Fibroblast of the aortic adventitia (primary cell): ENCODE measurements at places on chromosomes 2 and 18.

DNA sequence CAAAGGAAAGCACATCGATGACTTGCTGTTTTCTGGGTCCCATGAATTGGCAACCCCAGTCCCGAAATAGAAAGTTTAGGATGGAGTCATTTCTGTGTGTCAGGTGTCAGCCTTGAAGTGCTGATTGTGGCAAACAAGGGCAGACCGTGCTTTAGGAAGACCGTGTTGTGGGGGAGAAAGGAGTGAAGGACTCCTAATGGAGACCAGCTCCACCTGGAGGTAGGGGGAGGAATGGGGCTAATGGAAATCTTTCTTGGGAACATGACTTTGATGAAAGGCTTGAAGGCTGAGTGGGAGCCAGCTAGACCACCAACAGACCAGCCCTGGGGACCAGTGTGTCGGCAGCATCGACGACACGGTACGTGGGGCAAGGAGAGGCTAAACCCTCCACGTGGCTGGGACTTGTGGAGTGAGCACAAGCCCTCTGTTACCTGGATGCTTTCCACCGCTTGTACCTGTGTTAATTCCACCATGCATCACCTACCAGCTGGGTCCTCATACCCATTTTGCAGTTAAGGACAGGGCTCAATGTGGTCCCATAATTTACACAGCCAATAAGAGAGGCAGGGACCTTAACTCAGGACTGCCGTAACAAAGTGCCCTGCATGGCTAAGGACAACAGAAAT lies 104.2 kb downstream of the SH3BP4 start:
- DNase-seq: peak; percentile 27

DNA sequence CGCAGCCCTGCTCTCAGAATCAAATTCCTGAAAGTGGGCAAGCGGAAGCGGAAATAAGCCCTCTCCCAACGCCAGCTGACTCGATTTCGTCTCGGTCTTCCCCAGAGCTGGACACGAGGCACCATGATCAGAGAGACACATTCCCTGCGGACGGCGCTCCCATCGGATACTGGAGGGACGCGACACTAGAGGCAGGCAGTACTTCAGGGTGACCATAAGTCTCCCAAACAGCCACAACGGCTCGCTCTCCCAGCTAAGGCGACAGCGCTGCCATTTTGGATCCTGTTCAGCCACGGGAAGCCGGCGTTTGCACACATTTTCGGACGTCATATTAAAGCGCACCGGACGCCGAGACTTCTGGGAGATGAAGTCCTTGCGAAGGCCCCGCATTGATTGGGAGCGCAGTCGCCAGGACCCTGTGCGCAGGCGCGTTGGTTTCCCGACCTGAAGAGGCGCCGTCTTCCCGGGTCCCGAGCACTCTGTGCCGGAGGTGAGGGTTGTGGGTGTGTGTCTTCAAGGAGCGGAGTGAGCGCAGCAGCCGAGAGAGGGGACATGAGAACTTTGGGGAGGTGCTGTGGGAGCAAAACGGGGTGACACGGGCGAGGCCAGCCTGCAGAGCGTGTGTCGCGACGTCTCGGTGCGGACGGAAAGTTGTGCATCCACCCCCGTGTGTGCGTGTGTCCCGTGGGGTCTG lies at the start of gene ZNF2:
ZNF2 (plus strand) TSS at position 439 of the 694 bp plus-strand sequence. CDS start 10,418 bp downstream, outside the sequence.
- peak; percentile 98 for DNase-seq

DNA sequence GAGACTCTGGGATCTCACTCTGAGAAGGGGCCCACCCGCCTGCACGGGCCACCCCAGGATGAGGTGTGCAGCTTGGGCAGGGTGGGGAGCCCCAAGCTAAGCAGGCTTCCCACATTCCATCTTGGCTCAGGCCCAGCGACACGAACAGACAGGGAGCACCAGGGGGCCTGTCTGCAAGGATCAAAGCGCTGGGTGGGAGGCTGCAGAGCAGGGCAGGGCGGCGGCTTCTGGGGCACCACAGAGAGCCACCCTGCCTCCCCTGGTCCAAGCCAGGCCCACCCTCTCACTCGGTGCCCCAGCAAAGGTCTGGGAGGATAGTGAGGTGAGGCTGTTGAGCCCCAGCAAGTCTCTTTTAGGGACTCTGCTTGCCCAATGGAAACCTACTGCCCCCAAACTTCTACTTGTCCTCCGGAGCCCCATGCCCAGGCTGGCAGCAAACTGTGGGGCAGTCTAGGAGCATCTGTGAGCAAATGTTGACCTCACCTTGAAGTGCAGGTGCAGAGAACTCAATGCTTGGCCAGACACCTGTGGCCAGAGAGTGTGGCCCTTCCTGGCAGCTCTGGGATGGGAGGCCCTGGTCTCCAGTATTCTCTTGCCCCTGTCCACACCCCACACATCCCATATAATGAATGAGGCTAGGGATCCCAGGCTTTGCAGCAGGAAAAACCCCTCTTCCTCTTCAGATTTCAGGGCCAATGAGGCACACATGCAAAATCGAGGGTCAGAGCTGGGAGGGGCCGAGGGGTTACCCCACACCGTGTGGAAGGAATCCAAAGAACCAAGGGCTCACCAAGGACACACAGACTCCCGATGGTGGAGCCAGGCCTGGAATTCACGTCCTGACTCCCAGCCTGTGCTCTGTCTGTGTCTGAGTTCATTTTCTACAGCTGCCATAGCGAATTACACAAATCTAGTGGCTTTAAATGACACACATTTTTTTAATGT lies 18.8 kb upstream of the GLI2 start:
- DNase-seq: no peak

- DNase-seq: no peak
Observed at GRCh38 chr2:117825437-117825836, 10.9 kb downstream of the DDX18 start.

GRCh38 chr2:67878743-67879142 lies 184.1 kb downstream of the C1D start:
- no peak for DNase-seq

GRCh38 chr2:181152701-181153100 lies 172.3 kb downstream of the UBE2E3 start:
- DNase-seq: peak; percentile 9

DNA sequence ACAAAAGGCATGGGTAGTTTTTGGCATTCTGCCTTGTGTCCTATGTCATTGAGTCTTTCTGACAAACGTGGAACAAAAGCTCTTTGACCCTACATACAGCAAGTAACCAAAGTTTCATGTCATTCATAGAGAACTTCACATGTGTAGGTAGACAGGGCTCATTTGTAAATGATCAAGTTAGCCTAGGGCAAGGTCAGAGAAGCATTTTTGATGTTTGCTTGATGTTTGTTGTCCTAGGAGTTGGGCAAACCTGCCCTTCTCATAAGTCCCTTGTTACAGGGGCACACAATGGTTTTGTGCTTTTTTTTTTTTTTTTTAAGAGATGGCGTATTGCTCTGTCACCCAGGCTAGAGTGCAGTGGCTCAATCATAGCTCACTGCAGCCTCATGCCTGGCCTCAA lies 83.3 kb upstream of the FAM136A start:
- no peak for DNase-seq

- no peak for DNase-seq
Observed at GRCh38 chr2:237295889-237296480, 118.0 kb downstream of the COL6A3 start.

GRCh38 chr2:40454321-40454720 lies 2.4 kb upstream of the SLC8A1 start:
- DNase-seq: no peak

- no peak for DNase-seq
Observed at GRCh38 chr2:64605991-64606478, 47.7 kb downstream of the SERTAD2 start.

DNA sequence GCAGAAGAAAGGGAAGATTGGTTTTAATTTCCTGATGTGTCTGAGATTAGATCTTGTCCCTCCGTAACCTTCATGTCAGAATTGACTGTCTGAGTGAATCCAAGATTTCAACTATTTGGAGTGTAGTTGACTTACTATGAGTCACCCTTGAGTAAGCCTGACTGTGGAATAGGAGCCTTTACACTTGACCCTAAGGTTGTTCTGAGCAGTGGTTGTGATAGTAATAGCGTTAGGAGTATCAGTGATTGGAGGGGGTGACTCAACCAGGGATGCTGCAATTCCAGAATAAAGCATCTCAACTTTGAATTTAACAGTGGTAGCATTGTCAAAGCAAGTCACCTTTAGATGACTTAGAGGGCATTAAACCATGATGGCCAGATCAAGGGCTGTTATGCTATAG lies 979.5 kb upstream of the FAM98A start:
- DNase-seq: no peak

GRCh38 chr2:70696142-70696541 lies 71.9 kb downstream of the ADD2 start:
- DNase-seq: no peak

- DNase-seq: no peak
Observed at GRCh38 chr2:169625781-169626180, 41.6 kb downstream of the PPIG start.

- DNase-seq: no peak
Observed at GRCh38 chr18:37582261-37582660, 16.7 kb upstream of the CELF4 start.

GRCh38 chr2:42298996-42299754 lies 61.8 kb downstream of the COX7A2L start:
- no peak for DNase-seq

DNA sequence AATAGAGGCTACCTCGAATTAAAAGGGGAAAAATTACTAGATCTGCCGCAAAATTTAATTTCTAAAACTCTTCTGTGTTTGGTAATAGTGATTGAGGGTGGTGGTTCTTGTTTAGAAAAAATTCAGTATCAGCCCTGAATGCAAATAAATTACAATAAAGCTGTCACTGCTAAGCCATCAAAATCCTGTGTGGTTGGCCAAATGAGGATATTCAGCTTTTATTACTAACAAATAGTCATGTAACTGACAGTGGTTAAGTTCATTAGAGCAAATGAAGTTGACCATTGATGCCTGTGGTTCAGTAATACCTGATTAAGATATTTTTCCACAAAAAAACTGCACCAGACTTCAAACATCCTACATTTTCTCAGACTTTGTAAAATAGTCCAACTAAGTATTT lies 14.4 kb downstream of the PPP1CB start:
- no peak for DNase-seq

DNA sequence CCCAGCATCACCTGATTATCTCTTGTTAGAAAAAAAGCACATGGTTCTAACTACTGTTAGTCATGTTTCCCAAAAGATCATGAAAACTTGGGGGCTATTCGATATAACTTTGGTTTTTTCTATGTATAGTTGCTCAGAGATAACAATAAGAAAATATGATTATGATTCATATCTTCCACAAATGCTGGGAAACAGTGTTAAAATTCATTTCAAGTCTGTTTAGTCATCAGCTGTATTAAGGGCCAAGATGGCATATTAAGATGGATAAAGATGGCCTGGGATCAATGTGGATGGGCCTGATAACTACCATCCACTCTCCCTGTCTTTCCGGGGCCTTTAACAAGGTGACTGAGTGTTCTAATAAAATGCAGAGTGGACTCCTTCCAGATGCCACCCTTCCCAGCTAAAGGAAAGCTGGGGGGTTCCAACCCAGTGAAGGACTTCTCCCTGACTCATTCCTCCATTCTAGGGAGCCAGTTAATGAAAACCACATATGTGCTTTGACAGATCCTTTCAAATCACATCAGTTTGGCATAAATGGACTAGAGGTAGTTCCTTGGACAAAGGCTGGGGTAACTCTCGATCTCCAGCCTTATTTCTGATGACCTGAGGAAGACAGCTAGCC lies 221.6 kb downstream of the VAPA start:
- DNase-seq: peak; percentile 25

DNA sequence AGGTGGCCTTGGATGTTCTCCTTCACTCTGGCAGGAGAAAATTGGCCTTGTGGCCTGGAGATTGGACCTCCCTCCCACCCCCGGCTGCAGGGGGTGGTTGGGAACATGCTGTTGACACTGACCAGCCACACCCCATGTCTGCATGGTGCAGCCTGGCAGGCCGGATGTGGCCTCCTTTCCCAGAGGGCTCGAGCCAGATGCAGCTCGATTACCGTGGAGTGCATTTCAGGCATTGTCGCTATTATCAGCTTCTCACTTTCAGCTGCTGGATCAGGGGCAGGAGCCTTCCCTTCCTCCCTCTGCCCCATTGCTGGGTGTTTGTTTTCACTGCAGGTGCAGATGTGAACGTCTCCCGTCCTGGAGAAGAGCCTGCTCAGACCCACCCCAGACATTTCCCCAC lies 211.0 kb upstream of the SIX2 start:
- no peak for DNase-seq
